CD4-positive, alpha-beta T cell (primary cell): ENCODE measurements at places on chromosomes 12 and 14. TPM values are rescaled to one million over a fixed set of nuclear protein-coding genes. Genes with fewer than 3 reads are reported as not detected.

Gene GPR84
- total RNA-seq: 0.27 TPM

GRCh38 chr12:50677858-50678257, 86.0 kb upstream of the ATF1 start:
- no peak overlapping the region for H3K4me3 ChIP-seq
- H3K27me3 ChIP-seq: no peaks in the 10 kb centered on the region
- peaks cover 71% of the 10 kb centered on the region for H3K36me3 ChIP-seq
- H3K4me1 ChIP-seq: no peaks in the 10 kb centered on the region

DNA sequence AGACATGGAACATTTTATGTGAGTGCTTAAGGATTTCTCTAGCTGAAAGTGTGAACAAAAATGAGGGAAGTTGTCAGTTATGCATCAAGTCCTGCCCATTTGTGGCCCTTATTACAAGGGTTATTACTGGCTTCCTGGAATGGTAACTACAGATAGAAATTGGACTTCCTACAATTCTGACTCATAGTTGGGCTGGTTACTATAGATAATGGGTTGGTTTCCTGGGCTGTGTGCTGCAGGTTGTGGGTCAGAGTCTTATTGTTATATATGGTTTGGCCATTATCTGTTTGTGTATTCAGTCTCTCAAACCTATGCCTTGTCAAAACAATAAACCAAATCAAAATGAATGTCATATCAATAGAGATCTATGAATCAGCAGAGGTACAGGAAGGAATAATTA, 313.7 kb downstream of the ADAMTS20 start:
- no peaks in the 10 kb centered on the region for H3K4me1 ChIP-seq
- H3K4me3 ChIP-seq: no peak overlapping the region
- DNase-seq: no peak
- no peaks in the 10 kb centered on the region for H3K36me3 ChIP-seq
- no peaks in the 10 kb centered on the region for H3K27me3 ChIP-seq
- no peak overlapping the region for H3K27ac ChIP-seq

DNA sequence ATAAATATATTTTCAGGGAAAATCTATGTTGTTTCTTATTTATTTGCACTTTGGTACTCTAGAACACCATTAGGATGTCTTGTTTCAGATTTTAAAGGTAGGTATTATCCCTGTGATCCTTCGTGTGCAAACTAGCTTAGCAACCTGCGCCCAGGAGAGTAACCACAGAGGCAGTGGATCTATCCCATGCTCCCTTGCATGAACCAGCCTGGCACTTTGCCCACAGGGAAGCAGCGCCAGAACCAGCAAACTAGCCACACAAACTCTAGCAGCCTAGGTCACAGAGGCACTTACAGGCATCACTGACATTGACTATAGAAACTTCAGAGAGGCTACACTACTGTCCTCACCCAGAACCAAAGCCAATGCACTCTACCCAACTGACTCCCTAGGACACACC, 76.1 kb downstream of the TSHR start:
- no peak for DNase-seq
- H3K4me1 ChIP-seq: no peaks in the 10 kb centered on the region
- no peak overlapping the region for H3K4me3 ChIP-seq
- no peaks in the 10 kb centered on the region for H3K27me3 ChIP-seq

- no peaks in the 10 kb centered on the region for H3K36me3 ChIP-seq
- no peak overlapping the region for H3K27ac ChIP-seq
- no peak for DNase-seq
These were observed 477.0 kb downstream of the TMEM121 start for GRCh38 chr14:106003351-106003750.

GRCh38 chr14:89500303-89500702, 83.3 kb upstream of the FOXN3 start:
- no peaks in the 10 kb centered on the region for H3K27me3 ChIP-seq
- no peak for DNase-seq
